ENCODE measurements at places on chromosomes 2 and 18. TPM values are rescaled to one million over a fixed set of nuclear protein-coding genes. Genes with fewer than 3 reads are reported as not detected.

GRCh38 chr2:11990576-11990975 lies 244.1 kb downstream of the LPIN1 start:
- DNase-seq = no peak

The HMSD gene
- 0.81 TPM for total RNA-seq

- DNase-seq = no peak
Measured at GRCh38 chr2:166117491-166117890, 10.3 kb downstream of the SCN1A start.

- DNase-seq = no peak
Measured at GRCh38 chr2:160609346-160609745, 115.7 kb upstream of the RBMS1 start.
